ENCODE measurements at places on chromosomes 13 and 19. TPM values are rescaled to one million over a fixed set of nuclear protein-coding genes. Genes with fewer than 3 reads are reported as not detected.

Gene RNF225
- total RNA-seq = 1.8 TPM

GRCh38 chr19:43540381-43540780, 7.4 kb downstream of the ZNF575 start:
- DNase-seq = no peak

DNA sequence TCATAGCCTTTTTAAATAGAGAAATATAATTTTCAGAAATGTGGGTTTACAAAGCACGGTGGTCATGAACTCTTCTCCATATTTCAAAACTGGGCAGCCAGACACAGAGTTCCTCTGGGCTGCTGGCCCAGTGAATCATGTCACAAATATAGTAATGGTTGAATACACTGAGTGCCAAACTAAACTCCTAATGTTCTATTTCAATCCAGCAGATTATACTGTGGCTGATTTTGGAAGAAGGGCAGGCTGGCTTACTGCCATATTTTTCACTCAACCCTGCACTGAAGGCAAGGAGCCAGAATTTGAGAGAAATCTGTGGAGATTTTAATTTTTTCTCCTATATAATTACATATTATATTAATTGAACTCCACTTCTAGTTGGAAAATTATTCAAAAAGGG, 17.0 kb upstream of the PRR20A start:
- peak; percentile 47 for DNase-seq

- no peak for DNase-seq
Observed at GRCh38 chr13:51970349-51970748, 40.9 kb downstream of the ATP7B start.

DNA sequence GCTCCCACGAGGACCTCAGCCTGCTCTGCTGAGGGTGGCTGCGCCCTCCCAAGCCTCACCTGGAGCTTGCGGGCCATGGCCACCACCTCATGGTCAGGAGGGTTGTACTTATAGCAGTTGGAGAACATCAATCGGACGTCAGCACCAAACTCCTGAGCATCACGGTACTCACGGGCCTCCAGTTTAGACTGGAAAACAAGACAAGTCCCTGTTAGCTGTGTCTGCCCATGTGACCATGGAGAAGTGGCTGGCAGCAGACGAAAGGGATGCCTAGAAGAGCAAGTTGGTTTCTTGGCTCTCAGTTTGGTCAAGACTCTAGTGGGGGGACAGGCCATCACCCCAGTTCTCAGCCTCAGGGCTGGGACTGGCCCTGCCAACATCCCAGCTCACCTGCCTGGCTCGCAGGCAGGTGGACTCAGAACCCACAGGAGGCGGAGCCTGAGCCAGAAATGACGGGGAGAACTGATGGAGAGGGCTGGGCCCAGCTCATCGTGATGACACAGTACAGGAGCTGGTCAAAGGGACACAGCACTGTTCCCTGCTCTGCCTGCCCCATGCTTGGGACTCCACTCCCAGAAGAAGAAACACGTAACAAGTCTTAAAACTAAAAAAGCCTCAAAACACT, 31.2 kb upstream of the EPHX3 start:
- DNase-seq = no peak

DNA sequence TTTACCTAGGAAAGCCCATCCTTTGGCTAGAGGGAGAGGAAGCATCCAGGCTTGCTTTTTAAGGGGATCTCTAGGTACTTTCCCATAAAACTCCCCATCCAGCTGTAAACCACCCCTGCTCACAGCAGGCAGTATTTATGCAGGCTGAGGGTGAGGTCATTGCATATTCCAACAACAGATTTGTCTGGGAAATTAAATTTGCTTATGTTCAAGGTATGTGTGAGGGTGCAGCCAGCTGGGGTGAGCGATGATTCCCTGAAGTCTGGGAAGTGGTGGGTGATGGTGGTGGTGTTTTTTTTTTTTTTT, 96.3 kb upstream of the C1QTNF9B start:
- no peak for DNase-seq

- no peak for DNase-seq
Observed at GRCh38 chr19:1455002-1455335, 5.0 kb downstream of the APC2 start.

Gene ICAM5
- 1.8 TPM for total RNA-seq

Gene NXNL1
- total RNA-seq = not detected

DNA sequence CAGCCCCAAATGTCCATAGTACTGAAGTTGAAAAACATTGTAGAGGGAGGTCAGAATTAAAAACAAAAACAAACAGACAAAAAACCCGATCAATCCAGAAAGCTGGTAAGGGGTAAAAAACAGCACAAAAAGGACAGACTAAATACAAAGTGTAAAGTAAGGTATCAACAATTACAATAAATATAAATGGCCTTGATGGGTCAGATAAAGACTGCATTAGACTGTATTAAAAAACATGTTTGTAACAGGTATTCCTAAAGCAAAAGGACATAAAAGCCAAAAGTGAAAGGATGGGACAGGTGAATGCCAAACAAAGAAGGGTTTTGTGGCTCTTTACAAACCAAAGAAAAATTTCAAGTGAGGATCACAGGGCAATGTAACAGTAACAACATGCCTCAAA, 16.3 kb downstream of the ZNF329 start:
- DNase-seq = no peak

DNA sequence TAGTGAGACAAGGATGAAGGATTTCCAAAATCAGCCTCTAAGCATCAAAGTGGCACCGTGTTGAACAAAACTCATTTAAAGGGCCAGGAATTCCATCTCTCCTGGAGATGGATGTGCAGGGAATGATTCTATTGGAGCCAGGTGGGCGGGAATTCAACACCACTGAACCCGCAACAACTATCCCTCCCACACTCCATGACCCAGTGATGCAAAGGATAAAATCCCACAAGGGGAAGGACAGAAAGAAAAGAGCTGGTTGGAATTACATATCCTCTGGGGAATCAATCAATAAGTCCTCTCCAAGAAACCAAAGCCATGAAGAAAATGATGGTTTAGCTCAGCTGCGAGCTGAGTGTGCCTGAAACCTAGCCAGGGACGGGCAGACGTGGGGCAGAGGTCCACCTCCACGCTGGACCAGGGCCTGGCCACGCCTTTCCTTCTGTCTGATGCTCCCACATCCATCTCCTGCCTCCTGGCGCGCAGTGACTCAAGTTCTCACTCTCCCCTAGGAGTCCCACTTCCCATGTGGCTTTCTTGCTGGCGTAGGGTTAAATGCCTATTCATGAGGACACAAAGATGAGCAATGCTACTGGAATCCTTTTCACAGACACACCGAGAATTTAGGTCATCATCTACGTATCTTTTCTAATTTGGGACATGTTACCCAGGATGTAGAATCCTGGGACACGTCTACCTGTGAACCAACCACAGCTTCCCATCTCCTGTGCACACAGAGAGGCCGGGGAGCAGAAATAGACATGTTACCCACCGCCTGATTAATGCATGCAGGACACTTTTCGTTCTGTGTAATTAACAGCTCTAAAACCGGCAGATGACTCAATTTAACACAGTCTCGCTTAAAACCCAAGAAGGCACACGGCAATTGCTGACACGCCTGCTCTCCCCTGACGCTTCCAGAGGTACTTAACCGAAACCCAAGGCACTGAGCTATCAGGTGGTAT, 48.6 kb downstream of the PEPD start:
- no peak for DNase-seq

GRCh38 chr13:30388406-30389283, 33.6 kb upstream of the UBE2L5 start:
- DNase-seq = peak; percentile 51

Gene THSD8
- total RNA-seq = 4.4 TPM

Gene LGALS7B
- total RNA-seq = not detected

GRCh38 chr13:65292488-65292901, 1937.6 kb downstream of the PCDH9 start:
- no peak for DNase-seq

DNA sequence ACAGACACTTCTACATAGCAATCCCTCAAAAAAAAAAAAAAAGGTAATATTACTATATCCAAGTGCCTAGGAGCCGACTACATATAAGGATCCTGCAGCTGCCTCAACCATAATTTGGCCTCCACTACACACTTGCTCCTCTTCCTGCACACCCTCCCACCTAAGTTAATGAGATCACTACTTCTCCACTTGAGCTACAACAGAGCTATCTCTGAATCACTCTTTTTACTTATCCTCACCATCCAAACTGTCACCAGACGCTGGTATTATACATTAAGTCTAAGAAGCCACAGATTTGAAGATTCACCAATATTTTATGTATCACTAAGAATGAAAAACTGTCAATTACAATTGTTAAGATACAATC, 8.3 kb downstream of the OBI1 start:
- DNase-seq = no peak

DNA sequence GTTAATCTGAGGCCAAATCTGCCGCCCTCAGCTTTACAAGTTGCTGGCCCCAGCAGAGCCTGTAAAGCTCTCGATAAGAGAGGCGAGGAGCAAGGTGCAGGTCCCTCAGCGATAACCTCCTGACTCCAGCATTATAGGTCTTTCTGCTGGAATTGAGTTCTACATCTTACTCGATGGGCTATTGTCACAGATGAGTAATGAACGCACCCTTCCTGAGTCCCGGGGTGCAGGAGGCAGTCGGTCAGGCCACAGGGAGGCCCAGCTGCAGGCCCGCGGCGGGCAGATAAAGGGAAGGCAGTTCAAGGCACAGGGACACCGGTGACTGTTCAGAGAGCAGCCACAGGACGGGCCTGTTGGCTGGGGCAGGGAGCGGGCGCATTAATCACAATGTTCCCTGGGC, 157.6 kb upstream of the OBI1 start:
- no peak for DNase-seq

Gene CALR3
- not detected for total RNA-seq

- no peak for DNase-seq
Observed at GRCh38 chr19:33756177-33756576, 40.5 kb upstream of the KCTD15 start.

DNA sequence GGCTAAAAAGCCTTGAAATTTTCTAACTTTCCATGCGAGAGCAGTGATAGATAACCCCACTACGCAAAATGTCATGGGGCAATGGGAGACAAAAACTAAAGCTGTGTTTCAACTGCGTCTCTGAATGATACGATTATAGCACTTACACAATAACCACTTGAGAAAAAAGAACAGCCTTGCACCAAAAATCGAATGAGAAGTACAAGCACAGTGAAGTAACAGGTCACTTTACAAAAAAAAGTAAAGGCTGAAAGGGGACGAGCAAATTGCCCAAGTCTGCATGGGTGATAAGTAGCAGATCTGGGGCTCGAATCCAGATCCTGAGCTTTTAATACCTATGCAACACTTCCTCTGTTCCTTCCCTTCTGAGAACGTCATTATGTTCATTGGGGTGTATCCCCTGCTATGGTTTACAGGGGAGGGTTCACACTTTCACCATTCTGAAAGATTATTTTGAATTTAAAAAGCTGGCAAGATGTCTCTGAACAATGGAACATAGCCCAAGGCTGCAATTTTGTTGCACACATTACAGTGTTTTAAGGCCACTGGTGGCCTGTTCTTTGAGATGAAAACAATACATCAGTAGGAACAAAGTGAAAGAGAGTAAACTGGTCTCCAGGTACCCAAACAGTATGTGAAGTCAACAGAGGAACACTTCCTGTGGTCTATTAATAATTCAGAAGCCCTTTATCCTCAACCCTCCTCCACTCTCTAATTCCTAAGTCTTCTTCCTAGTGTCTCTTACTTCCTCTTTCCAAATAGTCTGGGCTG, 3.2 kb downstream of the CPB2 start:
- DNase-seq = no peak

GRCh38 chr13:73248711-73249580, 190.1 kb downstream of the KLF5 start:
- DNase-seq = peak; percentile 50

DNA sequence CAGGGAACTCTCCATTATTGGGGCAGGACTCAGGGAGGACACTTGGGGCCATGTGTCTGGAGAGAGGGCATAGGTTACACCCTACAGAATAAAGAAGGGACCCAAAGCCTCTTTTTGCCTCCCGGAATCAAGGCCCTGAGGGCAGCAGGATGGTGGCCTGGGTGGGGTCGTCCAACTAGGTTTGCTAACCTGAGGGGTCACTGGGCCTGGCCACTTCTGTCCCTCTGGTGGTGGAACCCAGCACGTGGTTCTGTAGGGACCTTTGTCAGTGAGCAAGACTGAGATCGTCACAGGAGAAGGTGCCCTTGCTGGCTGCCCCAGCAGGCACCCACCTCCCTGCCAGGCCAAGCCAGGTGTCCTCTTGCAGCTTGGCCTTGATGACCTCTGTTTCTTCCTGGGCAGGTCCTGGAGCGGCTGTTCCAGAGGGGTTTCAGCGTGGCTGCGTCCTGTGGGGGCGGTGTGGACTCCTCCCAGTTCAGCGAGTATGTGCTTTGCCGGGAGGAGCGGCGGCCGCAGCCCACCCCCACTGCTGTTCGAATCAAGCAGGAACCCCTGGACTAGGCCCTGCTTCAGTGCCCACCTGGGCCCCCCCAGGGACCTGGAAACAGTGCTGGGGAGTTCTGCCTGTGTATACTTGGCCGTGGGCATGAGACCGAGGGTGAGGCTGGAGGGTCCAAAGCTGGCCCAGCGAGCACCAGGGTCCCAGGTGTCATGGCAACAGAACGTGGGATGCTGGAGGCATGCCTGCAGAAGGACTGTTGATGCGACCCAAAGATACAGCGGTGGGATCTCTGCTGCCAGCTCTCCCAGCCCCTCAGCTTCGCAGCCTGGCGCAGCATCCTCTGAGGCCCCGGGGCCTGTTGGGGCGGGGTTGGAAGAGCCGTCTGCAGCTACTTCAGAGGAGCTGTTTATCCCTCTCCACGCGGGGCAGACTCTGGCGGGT, 16.0 kb downstream of the KCTD15 start:
- DNase-seq = no peak

DNA sequence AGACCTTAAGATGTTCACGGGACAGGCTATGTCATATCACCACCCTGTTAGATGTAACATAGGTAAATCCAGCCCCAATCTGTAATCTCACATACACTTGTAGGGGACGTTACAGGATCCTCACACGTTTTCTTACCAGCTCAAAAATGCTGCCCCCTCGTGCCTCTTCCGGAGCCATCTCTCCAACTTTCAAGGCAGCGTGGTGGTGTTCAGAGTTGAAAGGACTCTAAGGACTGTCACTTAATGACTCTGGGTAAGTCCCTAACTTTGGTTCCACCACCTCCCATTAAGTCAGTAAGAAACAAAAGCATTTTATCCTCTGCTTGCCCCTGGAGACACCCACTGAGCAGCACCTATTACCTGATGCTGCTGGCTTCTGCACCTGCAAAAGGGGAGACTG, 4.4 kb downstream of the MED26 start:
- no peak for DNase-seq

GRCh38 chr19:50380751-50381151, 3.4 kb upstream of the POLD1 start:
- no peak for DNase-seq

Gene LCP1
- total RNA-seq = 44.8 TPM

- no peak for DNase-seq
Observed at GRCh38 chr13:100855151-100855550, 180.6 kb upstream of the TMTC4 start.

DNA sequence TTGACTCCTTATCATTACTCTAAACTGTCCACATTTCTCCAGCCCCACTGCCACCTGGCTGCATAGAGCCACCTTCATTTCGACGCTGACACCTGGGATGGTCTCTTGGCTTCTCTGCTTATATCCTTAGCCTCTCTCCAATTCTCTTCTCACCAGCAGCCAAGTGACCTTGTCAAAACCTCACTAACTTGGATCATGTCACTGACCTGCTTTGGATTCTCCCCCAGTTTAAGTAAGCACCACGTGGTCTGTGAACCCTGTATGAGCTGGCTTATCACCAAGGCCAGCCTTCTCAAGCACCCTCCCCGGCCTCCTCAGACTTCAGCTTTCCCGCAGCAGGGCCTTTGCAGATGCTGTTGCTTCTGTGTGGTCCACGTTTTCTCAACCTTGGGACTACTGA, 12.3 kb upstream of the GGACT start:
- no peak for DNase-seq

Gene ANKLE1
- 0.23 TPM for total RNA-seq
